ENCODE measurements at places on chromosomes 4 and X. TPM values are rescaled to one million over a fixed set of nuclear protein-coding genes. Genes with fewer than 3 reads are reported as not detected.
A peak's percentile ranks its signal among the peaks of the same experiment; 100 is the strongest.

DNA sequence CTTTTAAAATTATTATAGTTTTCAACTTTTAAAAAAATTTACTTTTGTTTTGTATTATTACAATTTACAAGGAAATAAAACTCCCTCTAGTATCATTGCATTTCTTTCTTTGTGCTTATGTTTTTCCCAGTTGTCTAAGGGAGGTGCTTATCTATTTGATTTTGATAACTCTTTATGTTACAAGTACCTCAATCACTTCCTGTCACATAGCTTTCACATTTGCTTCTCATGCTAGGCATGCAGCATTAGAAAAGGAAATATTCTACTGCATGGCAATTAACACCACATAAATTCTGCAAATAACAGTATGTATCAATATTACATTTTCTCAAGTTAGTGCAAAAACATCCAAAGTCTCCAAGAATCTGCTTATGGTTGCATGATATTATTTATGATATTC, 180.3 kb upstream of the HS3ST1 start:
- no peak for DNase-seq

- no peak for DNase-seq
Measured at GRCh38 chrX:46961574-46962283, 49.5 kb downstream of the JADE3 start.

DNA sequence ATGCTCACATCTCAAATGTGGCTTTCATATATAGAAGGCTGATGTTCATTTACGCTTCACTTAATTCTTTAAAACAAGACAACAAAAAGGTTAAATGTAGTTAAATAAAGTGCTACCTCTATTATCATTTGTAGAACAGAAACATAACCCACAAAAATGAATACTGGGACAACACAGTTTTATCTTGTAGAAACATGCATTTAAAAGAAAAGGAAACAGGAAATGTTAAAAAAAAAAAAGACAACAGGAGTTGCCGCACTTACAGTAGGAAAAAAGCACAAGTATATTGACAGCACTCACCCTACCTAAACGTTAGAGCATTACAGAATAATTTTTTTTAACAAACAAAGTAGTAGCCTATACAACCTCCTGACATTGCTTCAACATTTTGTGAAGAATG, 4.8 kb downstream of the THOC2 start:
- no peak for DNase-seq

GRCh38 chr4:145930592-145930991, 8.0 kb downstream of the ZNF827 start:
- DNase-seq: no peak

DNA sequence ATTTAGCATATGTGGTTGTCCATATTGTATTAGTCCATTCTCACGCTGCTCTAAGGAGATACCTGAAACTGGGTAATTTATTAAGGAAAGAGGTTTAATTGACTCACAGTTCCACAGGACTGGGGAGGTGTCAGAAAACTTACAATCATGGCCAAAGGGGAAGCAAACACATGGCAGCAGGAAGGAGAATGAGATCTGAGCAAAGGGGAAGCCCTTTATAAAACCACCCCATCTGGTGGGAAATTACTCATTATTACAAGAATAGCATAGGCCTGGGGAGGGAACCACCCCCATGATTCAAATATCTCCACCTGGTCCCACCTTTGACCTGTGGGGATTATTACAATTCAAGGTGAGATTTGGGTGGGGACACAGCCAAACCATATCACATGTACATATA, 122.6 kb upstream of the ANK2 start:
- DNase-seq: no peak

- DNase-seq: no peak
Measured at GRCh38 chrX:1153940-1154339, 58.5 kb downstream of the CRLF2 start.

DNA sequence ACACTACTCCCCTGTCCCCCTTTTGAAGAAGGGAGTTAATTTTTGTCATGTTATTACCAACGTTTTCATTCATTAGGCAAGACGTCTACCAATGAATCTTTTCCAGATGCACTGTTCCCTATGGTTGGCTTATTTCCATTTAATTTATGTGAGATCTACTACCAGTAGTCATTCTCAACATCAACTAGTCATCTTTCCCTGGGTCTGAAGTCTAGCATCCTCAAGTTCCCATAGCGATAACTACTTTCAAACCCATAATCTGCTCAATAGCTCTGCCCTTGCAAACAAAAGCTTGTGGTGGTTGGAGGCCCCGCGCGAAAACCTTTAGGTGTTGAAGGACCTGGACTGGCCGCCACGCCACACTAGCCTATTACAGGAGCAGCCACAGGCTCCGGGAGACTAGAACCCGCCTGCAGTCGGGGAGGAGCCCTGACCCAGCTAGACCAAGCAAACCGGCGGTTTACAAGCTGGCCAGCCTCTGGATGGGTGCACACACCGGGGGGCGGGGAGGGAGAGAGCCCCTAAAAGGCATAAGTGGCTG, 746 bp downstream of the PPAT start:
- DNase-seq: peak; percentile 75

DNA sequence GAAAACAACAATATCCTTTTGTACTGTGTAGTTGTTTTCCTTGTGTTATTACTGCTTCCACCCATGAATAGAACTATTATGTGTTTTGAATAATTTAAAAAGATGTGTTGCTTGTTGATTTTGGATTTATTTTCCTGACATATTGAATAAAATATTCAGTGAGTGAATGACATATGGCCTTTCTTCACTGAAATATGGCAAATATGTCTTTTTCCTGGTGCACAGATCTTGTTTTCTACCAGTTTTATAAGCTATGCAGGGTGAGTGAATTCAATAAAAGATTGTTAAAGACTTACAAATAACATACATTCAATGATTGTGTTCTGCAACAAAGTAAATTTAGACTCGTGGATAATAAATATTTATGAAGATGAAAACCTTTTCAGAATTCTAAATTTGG, 1216.3 kb upstream of the ADGRL3 start:
- DNase-seq: no peak

GRCh38 chr4:56745042-56745441, 63.9 kb upstream of the HOPX start:
- DNase-seq: no peak

DNA sequence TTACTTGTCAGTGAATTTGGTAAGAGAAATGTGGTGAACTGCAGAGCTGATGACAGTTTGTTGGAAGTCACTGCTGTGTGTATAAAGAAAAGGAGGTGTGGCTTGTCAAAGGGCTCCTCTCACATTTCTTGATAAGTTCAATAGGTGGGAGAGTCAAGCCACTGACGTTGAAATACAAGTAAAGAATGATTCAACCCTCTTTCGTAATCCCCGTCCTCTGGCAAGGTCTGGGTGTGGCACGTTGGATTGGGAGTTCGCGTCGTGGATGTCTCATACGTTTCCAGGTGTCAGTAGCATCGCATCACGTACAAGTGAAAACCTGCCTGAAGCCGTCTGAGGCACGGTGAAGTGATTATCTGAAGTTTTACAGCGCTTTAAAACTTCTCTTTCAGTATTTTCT, 76.4 kb downstream of the EGF start:
- DNase-seq: peak; percentile 99

- DNase-seq: no peak
Measured at GRCh38 chrX:56788717-56789122, 59.7 kb downstream of the NBDY start.

GRCh38 chr4:2535376-2536192, 863 bp upstream of the FAM193A start:
- no peak for DNase-seq

GRCh38 chrX:24657671-24658386, 10.7 kb upstream of the PCYT1B start:
- no peak for DNase-seq

DNA sequence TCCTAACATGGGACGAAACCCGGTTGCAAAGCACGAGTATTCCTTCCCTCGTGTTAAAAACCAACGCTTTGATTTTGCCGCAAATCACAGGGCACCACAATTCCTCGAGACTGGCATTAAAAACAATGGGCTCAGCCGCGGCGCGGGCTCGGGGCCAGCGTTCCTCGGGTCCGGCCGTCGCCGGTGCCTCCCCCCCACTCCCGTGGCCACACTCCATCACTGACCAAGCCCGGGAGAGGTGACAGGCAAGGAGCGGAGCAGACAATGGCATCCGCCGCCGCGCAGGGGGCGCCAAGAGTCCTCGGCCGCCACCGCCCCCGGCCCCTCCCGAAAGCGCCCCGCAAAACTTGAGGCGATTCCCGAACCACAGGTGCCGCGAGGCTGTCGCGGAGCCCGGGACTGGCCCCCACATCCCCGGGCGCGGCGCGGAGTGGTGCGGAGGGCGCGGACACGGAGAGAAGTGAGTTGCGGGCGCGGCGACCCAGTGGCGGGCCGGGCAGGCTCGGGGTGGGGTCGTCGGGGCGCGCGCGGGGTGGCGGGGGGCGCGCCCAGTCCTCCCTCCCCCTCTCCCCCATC, 445 bp downstream of the AP1S2 start:
- peak; percentile 24 for DNase-seq

GRCh38 chrX:70998411-70999027, 67.6 kb upstream of the SLC7A3 start:
- DNase-seq: peak; percentile 84

DNA sequence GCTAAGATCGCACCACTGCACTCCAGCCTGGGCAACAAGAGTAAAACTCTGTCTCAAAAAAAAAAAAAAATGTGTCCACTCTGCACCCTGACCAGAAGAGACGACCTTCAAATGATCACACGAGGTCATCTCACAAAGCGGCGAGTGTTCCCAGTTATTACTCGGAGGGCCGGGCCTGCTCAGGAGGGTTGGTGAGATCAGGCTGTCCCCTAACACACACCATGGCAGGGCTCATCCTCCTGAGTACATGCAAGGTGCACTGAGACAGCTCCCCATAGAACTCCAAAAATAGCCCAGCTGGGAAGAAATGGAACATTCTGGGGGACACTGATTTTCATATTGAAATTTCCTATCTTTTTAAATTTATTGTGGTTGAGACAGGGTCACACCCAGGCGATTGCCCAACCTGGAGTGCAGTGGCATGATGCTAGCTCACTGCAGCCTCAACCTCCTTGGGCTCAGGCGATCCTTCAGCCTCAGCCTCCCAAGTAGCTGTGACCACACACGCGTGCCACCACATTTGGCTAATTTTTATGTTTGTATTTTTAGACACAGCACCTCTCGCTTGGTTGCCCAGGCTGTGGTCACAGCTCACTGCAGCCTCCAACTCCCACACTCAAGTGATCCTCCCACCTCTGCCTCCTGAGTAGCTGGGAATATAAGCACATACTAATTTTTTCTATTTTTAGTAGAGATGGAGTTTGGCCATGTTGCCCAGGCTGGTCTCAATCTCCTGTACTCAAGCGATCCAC, 51.5 kb downstream of the DHRSX start:
- no peak for DNase-seq

GRCh38 chr4:66225539-66225938, 555.2 kb upstream of the EPHA5 start:
- no peak for DNase-seq

DNA sequence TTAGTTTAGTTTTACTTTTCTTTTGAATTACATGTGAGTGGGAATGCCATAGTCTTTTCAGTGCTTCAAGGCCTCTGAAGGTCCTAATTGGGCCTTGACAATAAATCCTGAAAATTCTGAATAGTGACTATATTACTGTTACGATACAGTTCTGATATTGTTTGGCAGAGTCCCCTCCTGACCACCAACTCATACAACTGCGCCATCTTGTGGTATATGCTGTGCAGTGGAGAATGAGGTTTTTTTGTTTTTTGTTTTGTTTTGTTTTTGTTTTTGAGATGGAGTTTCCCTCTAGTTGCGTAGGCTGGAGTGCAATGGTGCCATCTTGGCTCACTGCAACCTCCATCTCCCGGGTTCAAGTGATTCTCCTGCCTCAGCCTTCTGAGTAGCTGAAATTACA, 56.6 kb upstream of the CHRDL1 start:
- DNase-seq: no peak

DNA sequence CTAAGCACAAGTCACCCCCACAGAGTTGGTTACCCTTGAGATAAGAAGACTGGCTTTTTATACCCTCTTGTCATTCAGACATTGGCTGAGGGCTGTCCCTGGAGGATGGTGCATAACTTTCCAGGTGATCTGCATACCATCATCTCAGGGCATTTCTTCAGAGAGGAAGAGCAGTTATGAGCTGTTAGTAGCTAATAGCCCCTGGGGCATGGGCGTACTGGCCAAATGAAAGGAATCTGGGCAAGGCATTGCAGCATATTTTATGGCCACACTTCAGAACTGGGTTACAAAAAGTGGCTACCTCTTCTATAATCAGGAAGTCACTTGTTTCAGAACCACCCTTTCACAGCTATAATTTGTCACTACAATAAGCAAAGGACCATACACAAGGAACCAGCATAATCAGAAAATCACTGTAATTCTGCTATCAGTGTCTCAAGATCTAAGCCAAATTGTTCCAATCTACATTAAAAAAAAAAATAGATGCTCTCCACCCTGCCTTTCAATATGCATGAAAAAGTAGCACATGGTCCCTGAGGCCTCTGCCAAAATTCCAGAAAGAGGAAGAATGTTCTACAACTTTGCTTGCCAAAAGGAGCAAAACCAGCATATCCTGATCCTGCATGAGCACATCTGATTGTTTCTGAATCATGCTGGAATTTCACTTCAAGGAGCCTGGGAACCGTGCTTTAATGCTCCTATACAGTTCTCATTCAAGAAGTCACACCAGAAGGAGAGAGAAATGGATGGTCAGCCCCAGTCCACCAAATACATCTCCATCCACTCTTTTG, 92.0 kb downstream of the TMEM144 start:
- DNase-seq: peak; percentile 76

- no peak for DNase-seq
Measured at GRCh38 chr4:2837904-2838496, 5.6 kb upstream of the ADD1 start.

DNA sequence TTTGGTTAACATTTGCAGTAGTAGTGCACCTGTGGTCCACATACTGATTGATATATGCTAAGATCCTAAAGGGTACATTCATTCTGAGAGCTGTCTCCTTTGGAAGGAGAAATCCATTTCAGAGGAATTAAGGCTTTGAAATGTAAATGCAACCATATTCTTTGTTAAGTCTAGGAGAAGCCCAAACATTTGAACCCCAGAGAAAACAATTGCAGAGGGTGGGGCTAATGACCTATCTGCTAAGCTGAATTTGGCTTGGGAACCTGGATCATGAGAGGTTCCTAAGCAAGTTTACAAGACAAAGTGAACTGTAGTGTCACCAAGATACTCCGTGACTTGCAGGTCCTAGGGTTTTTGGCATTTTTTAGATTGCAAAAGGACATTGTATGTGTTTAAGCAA, 41.2 kb downstream of the LAS1L start:
- no peak for DNase-seq

GRCh38 chrX:3777416-3777815, 64.0 kb upstream of the PRKX start:
- no peak for DNase-seq

- DNase-seq: no peak
Measured at GRCh38 chr4:136831553-136831952, 700.7 kb downstream of the PCDH18 start.

Gene ANTXR2
- 116 TPM for total RNA-seq

Gene CENPVL1
- total RNA-seq: not detected

Gene NAP1L2
- 3.0 TPM for total RNA-seq

Gene CSN1S1
- total RNA-seq: not detected

Gene FAM241A
- total RNA-seq: 8.7 TPM

Gene DCAF12L1
- total RNA-seq: not detected

Gene CEP135
- total RNA-seq: 5.3 TPM

Gene UBQLN2
- total RNA-seq: 32.8 TPM

Gene TLR1
- 3.7 TPM for total RNA-seq

Gene IL1RAPL2
- total RNA-seq: 0.19 TPM

Gene ADGRG2
- total RNA-seq: 0.17 TPM
